ENCODE measurements at places on chromosomes 7 and 10.

DNA sequence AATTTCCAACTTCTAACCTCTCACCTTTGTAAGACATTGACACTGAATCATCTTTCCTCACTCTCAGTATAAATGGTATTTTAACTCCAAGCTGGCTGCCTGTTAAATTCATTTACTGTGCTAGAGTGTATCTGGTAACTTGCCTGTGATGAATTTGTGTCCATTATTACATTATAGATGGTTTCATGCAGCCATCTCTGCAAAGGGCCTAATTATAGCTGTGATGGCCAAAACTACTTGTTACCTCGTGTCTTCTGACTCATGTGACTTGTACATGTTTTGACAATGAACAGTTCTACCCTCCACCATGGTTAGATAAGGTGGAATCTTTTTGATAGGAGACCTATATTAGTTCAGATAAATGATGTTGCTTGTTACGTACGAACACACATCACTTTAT, 392.0 kb downstream of the PAXIP1 start:
- no peak for DNase-seq

GRCh38 chr7:2666155-2666554, 21.8 kb upstream of the AMZ1 start:
- DNase-seq = no peak

DNA sequence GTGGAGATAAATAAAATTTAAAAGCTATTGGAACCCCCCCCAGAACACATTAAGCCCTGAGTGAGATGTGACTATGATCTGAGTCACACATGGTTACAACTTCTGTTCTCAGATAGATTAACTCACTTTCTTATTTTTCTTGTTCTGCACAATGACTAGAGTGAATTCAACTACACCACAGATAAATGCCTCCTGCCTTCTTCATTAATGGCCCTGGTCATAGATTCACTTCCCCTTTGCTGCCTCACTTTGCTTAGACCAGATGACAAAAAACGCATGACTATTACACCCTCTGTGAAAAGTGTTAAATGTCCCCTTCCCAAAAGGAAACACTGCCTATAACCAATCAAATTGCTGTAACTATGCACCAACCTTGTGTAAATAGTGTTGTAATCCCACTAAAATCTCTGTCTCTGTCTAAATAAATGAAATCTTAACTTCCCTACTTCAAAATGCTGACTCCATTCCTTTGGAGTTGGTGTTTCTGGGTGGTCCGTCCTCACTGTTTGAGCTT, 49.4 kb downstream of the AKR1D1 start:
- no peak for DNase-seq

DNA sequence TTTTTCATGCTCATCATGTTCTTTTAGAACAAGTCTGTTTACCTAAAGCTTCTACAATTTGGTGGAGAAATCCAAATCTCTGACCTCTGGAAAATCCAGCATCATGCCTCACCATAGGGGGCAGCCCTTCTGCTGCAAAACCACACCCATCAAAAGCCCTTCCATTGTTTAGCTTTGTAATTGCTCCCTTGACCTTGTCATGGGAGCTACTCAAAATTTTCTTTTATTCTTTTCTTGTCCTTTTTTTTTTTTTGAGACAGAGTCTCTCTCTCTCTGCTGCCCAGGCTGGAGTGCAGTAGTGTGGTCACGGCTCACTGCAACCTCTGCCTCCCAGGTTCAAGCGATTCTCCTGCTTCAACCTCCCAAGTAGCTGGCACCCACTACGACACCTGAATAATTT, 234.4 kb downstream of the NEBL start:
- DNase-seq = no peak

GRCh38 chr10:97199152-97199551, 13.4 kb upstream of the SLIT1 start:
- no peak for DNase-seq

DNA sequence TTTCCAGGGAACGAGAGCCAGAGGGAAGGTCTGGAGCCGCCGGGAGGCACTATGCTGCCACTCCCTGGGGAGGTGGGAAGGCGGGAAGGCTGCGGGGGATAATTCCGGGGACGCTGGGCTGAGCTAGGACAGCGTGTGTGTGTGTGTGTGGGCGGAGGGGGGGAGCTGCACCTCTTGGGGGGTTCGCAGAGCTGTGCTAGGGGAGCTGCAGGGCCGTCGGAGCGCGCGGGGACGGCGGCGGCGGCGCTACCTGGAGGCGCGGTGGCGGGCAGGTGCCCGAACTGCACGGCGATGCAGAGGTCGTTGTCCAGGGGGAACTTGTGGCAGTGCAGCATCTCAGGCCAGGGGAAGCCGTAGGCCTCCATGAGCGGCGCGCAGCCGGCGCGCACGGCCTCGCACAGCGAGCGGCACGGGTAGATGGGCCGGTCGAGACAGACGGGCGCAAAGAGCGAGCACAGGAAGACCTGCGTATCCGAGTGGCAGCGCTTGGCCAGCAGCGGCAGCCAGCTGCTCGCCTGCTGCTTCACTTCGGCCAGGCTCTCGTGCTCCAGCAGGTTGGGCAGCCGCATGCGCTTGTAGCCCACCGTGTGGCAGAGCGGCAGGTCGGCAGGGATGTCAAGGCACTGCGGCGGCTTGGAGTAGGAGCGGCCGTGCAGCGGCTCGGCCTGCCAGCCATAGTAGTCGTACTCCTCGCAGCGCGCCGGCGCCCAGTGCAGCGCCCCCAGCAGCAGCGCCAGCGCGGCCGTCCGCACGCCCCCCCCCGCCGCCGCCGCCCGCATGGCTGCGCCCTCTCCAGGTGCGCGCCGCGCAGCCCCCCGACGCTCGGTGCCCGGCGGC, 526 bp downstream of the SFRP5 start:
- no peak for DNase-seq

- DNase-seq = no peak
These were observed 1.2 kb downstream of the YWHAG start for GRCh38 chr7:76357475-76358010.

- DNase-seq = no peak
These were observed 48.2 kb downstream of the SLC25A13 start for GRCh38 chr7:96273716-96274115.

- DNase-seq = no peak
These were observed 229.7 kb upstream of the ETV1 start for GRCh38 chr7:14219125-14219524.

GRCh38 chr7:143416565-143417149, 8.0 kb upstream of the EPHA1 start:
- DNase-seq = no peak

GRCh38 chr10:33212061-33212748, 122.3 kb downstream of the NRP1 start:
- DNase-seq = no peak

- DNase-seq = no peak
These were observed 368.9 kb downstream of the PLXDC2 start for GRCh38 chr10:20185116-20185515.

DNA sequence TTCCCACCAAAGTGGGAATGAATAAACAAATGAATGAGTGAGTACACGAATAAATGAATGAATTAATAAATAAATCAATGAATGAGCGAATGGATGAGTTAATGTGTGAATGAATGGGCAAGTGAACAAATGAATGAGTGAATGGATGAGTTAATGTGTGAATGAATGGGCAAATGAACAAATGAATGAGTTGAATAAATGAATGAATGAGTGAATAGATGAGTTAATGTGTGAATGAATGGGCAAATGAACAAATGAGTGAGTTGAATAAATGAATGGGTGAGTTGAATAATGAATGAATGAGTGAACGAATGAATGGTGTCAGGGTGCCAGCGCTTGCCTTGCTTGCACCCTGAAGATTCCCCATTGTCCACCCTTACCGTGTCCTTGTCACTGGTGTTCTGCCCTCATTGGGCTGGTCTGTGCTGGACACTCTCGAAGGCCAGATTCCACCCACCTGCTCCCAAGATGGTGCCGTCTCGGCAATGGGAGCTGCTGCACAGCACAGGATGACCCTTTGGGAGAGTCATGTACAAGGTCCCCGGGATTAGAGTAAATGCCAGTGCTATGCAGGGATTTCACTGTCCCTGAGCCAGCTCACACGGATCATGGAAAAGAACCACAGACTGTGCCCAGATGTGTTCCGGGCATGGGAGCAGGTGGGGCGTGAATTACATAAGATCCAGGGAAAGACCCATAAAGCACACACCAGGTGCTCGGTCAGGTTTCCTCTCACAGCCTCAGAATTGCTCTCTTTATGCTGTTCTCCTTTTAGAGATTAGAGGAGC, 83.2 kb downstream of the CAMK1D start:
- no peak for DNase-seq

DNA sequence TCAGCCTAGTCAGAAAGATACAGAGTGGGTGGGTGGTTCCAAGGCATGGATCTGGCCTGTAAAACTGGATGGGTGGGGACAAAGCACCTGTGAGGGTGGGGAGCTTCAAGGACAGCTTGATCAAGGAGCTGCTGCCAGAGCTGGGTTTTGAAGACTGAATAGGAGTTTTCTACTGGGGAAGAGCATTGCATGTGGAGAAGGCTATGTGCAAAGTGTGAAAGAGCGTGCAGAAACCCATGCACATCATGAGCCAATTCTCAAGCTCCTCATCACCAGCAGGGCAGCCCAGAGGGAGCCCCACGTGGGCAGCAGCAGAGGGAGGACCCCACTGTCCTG, 58.6 kb downstream of the PDGFA start:
- DNase-seq = no peak

GRCh38 chr10:48382982-48383381, 76.5 kb downstream of the MAPK8 start:
- no peak for DNase-seq

GRCh38 chr10:50275650-50276235, 24.4 kb upstream of the ASAH2 start:
- DNase-seq = no peak

- no peak for DNase-seq
These were observed 57.2 kb downstream of the FAM171A1 start for GRCh38 chr10:15313843-15314242.

- DNase-seq = no peak
These were observed 11.2 kb upstream of the CALD1 start for GRCh38 chr7:134768243-134768642.

- DNase-seq = no peak
These were observed 119.9 kb downstream of the HPSE2 start for GRCh38 chr10:99115703-99116102.

- no peak for DNase-seq
These were observed 21.0 kb downstream of the ZCCHC24 start for GRCh38 chr10:79424221-79425073.

DNA sequence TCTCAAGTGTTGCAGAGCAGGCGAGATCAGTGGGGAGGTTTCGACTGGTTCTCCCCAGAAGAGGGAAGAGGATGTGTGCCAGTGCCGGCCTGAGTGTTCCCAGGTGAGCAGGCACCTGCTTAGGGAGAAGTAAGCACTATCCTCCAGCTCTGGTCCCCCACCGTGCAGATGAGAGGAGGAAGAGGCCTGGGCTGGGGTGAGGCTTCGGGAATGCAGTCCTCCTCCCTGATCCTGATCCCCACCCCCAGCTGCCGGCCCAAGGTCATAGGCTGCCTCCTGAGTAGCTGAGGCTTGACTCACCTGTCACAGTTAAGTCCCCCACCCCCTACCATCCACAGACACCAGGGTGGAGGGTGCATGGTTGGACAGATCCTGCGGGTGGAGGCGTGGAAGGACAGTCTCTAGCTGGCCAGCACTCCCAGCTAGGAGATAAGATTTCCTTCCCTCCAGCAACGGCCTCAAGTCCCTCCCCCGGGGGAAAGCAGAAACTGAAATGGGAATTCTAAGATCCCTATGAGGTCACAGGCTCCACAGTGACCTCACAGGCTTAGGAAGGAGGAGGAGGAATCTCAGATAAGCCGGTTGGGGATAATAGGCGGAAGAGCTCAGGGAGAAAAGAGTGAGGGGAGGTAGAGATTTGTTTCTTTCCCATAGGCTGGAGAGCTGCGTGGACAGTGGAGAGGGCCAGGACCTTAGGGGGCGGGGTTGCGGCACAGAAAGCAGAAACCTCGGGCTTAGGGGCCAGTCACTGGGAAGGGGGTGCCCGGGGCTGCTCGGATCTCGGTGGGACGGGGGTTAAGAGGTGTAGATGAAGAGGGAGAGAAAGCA, 1.0 kb downstream of the LRCH4 start:
- peak; percentile 75 for DNase-seq

DNA sequence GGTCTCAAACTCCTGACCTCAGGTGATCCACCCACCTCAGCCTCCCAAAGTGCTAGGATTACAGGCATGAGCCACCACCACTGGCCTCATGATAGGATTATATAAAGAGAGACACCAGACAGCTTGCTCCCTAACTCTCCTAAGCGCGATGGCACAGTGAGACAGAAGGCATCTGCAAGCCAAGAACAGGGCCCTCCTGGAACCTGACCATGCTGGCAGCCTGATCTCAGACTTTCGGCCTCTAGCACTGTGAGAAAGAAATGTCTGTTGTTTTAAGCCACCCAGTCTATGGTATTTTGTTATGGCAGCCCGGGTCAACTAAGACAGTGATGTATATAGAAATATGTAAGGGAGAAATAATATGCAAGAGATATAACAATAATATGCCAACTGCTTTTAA, 51.2 kb downstream of the SRPK2 start:
- DNase-seq = no peak

GRCh38 chr7:51318886-51319579, 2.4 kb upstream of the COBL start:
- no peak for DNase-seq

GRCh38 chr10:80493522-80494051, 39.5 kb downstream of the TSPAN14 start:
- DNase-seq = no peak

DNA sequence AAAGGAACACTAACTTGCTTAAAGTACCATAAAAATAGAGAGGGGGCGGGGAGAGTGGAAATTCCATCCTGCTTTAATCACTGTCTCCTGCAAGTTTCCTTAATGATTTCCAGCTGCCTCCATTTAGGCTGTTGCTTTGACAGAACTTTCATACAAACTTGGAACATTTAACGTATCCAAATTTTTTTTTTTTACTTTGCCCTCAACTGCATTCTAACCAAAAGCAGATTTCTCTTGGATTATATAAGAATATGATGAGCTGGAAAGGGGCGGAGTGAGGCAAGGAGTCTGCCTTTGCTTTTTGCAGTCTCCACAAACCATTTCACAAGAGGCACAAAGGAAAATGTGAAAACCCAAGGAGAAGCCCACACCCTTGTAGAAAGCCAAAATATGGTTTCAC, 46.6 kb upstream of the COL1A2 start:
- no peak for DNase-seq

DNA sequence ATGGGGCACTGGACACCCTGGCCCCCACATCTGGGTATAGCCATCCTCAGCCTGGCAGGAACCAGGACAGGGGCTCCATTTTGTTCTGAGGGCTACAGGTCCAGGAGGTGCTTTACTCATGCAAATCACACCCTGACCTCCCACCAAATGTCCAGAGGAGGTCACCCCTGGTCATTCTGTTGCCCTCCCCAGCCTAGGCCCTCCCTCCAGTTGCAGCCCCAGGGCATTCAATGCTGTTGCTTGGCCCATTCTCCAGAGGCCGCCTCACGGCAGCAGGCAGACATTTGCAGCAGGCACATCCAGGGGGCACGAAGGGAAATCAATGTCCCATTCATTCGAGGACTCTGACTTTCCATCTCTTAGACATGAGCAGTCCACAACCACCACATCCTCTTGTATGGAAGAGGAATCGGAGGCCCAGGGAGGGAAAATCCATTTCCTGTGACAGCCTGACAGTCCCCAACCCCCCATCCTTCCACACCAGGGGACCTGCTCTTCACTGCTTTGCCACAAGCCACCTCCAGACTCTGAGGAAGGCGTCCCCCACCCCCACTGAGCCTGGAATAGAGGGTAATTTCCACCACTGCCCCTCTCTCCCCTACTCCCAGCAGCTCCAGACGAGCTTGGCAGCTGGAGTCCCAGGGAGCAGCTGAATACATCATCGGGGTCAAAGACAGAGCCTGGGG, 76.2 kb upstream of the UNC5B start:
- no peak for DNase-seq

- DNase-seq = no peak
These were observed 30.3 kb downstream of the PIK3CG start for GRCh38 chr7:106895246-106895864.

- no peak for DNase-seq
These were observed 3.0 kb upstream of the VIPR2 start for GRCh38 chr7:159147687-159148086.

Data from D721Med (cell line).